Stimulated activated CD8-positive, alpha-beta memory T cell treated with anti-CD3 and anti-CD28 coated beads, Interleukin-4, amount 100 ng/mL, for 4 hours (primary cell): ENCODE measurements at places on chromosomes 7 and 10.

- no peak for DNase-seq
Observed at GRCh38 chr7:81408728-81409127, 361.1 kb downstream of the HGF start.

DNA sequence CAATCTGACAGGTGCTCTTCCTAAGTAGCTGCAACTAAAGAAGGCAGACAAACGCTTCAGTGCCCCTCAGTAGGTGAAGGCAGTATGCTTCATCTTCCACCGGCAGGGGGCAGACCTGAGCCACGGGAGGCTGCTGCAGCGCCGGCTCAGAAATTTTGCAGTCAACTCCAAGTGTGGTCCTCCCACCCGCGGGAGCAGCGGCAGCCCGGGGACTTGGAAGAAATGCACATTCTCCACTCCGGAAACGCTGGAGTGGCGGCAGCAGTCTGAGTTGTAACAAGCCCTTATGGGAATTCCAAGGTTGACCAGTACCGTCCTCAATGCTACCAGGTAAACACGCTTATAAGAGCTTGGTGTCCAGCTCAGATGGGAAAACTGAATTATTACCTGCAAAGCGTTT is 3.4 kb downstream of the IGFBP3 start:
- peak; percentile 34 for DNase-seq

- no peak for DNase-seq
Observed at GRCh38 chr7:11317766-11318165, 344.1 kb downstream of the PHF14 start.

DNA sequence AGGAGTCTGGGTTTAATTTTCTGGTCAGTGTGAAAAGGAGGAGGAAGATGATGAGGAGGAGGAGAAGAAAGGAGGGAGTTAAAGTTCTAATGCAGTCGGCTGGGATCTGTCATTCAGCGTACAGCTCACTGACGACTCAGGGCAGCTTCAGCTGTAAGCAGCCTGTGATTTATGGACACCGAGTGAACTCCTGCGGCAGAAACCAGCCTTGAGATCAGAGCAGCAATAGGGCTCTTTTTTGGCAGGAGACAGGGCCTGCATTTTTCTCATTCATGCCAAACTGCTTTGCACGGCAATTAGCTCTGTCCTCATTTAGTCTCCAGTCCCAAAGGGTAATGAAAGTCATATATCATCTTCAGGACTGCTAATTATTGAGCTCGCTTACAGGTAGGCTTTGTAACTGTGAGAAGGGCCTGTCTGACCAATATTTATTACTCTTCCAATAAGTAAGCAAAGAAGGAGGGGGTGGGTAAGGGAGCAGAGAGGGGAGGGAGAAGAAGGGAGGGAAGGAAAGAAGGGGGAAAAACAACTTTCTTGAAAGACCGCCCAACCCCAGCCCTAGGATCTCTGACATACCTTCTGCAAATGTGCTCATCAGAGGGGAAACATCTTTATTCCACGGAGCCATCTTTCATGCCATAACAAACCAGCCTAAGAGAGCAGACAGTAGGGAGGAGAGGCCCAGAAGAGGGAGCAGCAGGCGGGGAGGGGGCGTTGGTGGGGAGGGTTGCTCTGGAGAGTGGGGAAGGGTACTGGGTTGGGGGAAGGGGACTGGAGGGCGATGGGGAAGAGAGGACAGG is 48.1 kb upstream of the COMTD1 start:
- DNase-seq = no peak

DNA sequence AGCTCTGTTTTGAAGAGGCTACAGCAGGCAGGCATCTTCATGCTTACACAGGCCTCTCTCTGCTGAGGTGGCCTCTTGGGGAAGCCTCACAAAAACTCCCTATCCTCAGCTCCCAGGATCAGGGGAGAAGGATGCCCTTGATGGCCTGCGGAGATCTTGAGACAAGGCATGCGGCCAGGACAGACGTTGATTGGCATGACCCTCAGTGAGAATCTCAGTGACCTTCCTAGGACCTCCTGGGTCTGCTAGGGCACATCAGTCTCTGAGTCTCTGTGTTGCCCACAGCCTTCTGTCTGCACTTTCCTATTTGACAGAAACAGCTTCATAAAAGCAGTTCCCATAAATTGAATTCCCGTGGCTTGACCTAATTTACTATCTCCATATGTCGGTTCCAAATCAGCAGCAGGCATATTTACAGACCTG is 1005.8 kb upstream of the C7orf33 start:
- no peak for DNase-seq

DNA sequence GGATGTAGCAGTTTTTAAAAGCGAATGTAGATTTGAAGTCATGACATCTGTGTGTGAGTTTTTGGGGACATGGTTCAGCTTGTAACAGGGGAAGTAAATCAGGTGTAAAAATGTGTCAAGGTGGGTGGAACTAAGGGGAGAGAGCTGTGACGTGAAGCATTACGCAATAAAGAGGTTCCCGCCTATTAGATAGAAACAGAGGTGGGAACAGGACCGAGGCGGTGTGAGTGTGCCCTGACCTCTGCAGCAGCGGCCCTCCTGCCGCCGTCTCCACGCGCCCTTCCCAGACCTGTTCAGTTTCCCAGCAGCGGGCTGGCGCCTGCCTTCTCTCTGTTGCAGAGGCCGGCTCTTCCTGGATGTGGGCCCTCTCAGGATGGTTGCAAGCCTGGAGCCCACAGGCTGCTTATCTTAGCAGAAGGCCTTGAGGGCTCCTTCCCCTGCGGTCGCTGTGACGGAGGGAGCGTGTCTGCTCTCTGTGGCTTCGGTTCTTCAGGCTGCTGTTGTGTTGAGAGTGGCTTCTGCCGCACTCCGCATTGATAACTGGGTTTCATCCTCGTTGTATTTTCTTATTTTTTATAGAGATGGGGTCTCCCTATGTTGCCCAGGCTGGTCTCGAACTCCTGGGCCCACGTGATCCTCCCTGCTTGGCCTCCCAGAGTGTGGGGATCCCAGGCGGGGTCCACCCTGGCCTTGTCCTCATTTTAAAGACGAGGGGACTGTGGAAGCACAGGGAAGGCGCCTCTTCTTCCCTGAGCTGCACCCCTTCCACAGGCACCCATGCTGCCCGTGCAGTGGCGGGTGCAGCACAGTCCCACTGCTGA is 65.0 kb downstream of the DNAJB6 start:
- no peak for DNase-seq

DNA sequence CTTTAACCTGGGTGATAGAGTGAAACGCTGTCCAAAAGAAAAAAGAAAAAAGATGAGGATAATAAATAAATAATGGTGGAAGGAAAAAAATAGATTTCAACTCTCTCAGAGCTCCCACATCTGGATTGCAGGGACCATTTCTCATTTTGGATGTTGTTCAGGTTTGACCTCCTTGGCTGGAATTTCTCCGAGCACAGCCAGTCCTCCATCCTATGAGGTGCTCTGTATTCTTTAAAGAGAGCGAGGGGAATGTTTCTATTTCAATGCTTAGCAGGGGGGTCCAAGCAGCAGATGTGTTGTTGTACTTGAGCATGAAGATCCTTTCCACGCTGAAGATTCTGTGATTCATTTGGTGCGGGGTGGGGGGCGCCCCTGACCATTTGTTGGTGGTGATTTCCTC is 17.7 kb upstream of the SEPHS1 start:
- no peak for DNase-seq

GRCh38 chr7:74293577-74293908 is 4.3 kb downstream of the CLIP2 start:
- no peak for DNase-seq

DNA sequence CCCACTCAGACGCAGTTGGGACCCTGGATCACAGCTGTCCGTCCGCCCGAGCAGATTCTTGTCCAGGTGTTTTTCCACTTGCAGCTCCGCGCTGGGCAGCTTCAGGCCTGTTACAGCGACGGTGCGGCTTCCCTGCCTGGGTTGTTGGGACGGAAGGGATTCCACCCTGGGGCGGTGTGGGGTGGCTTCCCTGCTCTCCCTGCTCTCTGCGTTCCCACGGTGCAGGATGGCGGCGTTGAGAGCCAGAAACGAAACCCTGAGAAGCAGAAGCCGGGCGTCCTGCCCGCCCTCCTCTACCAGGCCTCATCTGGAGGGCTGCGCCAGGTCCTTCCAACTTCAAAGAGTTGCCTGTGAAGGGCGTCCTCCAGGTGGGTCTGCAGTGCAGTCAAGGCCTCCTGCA is 194.4 kb downstream of the ADARB2 start:
- no peak for DNase-seq

DNA sequence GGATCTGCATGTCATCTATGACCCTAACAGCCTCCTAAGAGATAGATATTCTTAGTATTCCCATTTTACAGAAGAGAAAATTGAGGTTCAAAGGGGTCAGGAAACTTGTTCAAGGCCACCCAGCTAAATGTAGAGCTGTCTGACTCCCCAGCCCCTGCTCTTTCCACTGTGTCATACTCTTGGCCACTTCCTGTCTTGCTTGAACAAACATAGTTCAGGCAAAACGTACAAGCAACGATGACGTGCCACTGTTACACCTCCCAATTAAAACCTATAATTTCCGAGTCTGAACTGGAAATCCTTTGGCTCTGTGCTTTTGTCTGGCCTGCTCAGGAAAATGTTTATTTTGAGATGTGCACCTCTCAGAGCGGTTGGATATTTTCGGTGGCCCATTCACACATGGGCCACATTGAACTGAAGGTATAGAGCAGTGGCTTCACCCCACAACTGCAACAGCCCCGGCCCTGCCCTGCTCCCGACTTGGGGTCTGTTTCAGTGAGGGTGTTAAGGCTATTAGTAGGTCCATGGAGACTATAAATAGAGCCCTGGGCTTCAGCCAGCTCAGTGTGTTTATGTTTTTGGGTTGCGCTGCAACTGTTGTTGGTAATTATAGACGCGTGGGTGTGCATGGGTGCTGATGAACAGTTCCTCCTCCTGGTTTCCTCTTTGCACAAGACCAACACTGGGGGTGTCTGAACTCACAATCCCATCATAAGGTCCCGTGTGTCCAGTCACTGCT is 172.3 kb upstream of the ADO start:
- DNase-seq = peak; percentile 57

GRCh38 chr10:53744746-53745145 is 972.2 kb upstream of the MBL2 start:
- DNase-seq = no peak

DNA sequence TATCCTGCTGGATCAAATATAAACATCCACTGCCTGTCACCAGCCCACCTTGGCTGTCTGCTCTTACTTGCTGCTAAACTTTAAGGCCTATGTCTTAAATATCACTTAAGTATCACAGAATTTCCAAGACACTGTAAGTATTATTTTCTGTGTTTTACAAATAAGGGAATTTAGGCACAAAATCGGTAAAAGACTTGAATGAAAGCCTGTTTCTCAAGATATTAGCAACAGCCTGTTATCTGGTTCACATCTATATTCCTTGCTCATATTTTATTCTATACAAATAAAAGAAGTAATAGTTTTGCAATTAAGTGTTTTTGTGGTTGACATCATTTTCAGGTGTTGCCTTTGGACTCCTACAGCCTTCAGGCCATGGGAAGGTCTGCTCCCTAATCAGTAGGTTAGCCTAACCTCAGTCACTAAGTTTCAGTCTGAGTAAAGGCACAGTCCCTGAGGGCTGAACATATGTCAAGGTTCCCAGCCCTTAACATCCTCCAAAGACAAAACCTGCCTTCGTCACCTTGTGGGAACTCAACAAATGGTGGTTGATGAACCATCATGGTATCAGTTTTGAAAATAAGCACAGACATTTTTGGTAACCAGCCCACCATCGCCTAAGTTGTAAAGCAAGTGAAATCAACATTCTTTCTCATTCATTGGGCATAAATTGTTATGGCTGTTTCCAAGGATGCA is 127.1 kb downstream of the CREB5 start:
- no peak for DNase-seq

- no peak for DNase-seq
Observed at GRCh38 chr7:136709876-136710275, 158.6 kb upstream of the CHRM2 start.

DNA sequence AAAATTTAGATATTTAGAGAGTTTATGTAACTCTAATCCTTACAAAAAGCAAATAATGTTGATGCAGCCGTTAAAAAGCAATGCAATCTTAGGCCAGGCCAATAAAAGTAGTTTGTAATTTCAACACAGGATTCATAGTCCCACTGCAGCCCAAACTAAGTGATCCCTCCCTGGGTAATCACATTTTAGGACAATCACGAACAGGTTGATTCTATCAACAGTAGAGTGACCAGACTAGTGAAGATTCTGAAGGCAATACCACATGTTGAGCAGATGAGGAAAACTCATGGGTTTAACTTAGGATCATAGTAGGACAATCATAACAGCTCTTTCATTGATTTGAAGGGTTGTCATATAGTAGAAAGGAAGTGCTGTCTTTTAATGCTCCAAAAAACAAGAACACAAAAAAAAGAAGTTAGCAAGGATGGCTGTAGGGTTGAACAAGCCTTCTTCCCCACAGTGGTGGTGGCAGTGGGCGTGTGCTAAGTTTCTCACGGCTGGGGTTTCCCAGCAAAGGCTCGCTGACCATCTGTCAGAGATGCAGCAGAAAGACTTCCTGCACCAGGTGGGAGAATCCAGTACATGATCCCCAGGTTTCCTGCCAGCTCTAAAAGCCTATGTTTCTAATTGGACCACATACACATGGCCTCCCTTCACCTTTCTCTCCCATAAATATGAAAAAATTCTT is 212.2 kb downstream of the CHRM2 start:
- DNase-seq = no peak

- no peak for DNase-seq
Observed at GRCh38 chr10:29895456-29895855, 163.9 kb downstream of the JCAD start.

DNA sequence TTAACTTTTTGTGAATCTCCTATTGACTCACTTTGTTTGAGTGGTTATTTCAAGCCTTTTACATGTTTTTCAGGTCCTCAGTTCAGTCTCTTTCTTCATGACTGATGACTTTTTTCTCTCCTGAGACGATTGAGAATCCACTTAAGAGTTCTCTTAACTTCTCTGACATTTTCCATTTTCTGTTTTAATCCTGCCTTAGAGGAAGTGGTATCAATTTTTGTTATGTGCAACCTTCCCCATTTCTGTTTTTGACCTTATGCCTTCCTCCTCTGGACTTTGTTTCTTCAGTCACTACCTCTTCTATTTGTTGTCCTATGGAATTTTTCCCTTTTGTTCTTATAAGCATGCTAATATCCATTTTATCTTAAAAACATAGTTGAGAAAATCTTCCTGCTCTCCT is 2.4 kb downstream of the PSMC2 start:
- no peak for DNase-seq

DNA sequence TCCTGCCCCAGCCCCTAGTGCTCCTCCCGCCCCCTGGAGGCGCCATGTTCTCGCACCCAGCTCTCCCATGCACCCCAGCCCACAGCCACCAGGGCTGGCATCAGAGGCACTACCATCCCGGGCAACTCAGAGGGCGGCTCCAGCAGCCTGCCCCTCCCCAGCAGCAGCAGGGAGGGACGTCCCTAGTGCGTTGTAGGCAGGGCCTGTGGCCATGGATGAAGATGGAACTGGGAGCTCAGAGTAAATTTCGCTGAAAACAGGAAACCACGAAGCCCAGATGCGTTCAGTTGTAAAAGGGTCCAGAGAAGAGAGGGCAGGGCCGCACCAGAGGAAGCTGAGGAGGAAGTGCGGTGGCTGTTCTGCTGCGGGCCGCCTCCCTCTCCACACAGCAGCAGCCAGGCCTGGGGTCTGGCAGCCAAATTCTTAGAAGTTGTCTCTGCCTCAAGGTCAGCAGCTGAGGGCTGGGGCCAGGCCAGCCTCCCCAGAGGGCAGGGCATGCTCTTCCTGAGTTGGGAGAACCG is 24.6 kb downstream of the VSIR start:
- DNase-seq = no peak

GRCh38 chr7:102096012-102096332 is 190.7 kb upstream of the SH2B2 start:
- no peak for DNase-seq

- no peak for DNase-seq
Observed at GRCh38 chr10:92942226-92942625, 93.9 kb downstream of the EXOC6 start.
